ENCODE measurements at places on chromosomes 13 and 19.

DNA sequence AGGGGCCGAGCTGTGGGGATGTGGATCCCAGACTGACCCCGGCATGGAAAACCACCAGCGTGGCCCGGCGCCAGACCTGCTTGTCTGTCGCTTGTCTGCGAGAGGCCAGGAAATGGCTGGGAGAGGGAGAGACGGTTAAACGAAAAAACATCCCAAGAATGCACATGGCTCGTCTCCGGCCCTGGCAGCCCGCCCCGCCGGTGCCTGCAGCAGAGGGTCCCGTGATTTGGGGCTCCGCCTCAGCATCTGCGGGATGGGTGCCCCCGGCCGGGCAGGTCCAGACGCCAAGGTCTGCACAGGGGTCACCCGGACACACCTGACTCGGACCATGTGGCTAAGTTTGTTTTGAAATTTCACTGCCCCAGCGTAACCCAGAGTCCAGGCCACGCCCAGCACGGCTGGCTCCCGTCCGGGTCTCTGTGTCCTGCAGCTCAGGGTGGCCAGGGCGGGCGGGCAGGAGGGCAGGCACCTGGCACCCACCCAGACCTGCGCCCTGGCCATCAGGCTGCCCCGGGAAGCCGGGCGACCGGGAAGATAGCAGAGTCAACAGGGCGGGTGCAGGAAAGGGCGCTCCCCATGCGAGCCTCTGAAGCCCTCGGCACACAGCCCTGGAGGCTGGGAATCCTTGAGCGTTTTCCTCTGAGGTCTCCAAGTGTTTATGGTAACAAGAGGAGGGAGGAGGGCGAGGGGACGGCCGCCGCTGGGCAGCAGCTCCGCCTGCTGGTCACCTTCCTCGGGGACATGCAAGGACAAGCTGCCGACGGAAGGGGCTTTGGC lies 103.2 kb downstream of the GADD45B start:
- peak; percentile 95 for DNase-seq

DNA sequence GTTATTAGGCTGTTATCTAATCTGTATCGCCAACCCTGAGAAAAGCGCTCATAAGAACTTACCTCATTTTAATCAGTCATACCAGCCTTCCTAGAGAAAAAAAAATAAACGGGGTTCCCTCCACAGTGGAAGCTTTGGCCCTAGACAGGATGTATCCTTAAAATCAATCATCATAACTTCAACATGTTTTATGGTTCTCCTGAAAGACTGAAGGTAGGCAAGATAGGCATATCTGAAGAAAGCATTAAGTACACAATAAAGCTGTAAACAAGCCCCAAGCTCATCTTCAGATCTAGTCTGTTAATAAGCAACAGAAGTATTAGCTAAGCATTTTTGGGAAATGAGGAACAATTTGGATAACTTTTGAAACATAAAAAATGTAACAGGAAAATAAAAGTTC lies 18.7 kb upstream of the SERP2 start:
- DNase-seq, result no peak

- DNase-seq, result peak; percentile 20
Observed at GRCh38 chr19:36527341-36527740, 730 bp downstream of the ZNF260 start.

GRCh38 chr19:6090634-6091033 lies 19.7 kb downstream of the RFX2 start:
- DNase-seq, result no peak

- DNase-seq, result no peak
Observed at GRCh38 chr19:5562280-5562679, 5.5 kb downstream of the TINCR start.

DNA sequence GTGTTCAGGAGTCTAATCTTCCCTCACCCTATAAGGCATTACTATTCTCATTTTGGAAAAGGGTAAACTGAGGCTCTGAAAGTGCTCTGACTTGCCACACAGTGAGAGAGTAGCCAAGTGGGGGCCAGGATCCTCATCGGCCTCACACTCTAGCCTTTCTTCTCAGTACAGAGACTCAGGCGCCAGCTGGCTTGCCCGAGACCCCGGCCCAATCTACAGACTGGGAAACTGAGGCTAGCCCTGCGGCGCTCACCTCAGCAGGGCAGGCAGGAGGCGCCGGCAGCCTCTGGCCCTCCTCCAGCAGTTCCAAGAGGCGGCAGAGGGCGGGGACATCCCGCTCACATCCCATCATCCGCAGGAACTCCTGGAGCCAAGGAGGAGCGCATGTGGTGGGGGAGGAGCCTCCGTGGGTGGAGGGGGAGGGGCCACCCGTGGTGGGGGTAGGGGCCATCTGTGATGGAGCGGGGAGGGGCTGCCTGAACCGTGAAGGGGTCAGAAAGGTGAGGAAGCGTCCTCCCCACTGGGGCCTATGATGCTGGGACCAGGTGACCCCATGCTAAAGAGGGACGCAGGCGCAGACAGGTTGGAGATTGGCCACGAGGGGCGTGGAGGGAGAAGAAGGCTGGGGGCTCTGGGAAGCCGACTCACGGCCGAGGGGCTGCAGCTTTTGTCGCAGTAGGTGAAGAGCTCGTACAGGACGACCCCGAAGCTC lies 8.7 kb upstream of the INSL3 start:
- DNase-seq, result peak; percentile 55

GRCh38 chr19:10892256-10892655 lies 20.9 kb downstream of the CARM1 start:
- DNase-seq, result no peak

DNA sequence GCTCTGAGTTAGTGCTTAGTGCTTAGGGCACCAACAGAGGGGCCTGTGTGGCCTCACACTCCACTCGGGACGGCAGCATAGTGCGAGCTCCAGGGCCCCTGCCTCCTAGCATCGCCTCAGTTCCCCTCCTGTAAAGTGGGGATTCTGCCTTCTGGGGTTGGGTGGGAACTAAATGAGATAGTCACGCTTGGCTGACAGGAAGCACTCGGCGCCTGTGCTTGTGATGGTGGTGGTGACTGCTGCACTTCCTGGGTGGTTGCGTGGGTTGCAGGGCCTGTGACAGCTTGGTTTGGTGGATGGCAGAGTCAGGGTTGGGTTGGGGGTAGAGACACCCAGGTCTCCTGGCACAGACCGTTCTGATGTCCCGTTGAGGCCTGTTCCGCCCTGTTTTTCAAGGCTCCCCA lies 7.7 kb downstream of the PLEKHF1 start:
- no peak for DNase-seq

DNA sequence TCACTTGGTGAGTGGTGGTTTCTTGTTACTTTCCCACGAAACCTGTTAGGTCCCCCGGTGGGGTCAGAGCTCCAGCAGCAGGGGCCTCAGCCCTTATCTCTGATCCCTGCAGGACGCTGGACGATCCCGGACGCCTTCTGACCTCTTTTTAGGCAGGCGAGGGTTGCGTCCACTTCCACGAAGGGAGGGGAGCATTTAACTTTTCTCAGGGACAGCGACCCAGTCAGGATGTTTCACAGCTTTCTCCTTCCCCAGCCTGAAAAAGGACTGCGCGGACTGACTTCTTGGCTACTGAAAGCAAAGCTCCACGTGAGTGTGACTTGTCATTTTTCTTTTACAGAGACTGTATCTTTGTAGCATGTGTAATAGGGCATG lies 692 bp downstream of the ZNF234 start:
- DNase-seq, result peak; percentile 49

GRCh38 chr19:43564800-43565199 lies 10.5 kb downstream of the XRCC1 start:
- DNase-seq, result no peak
